Nephron progenitor cell (in vitro differentiated cells): ENCODE measurements at places on chromosomes 1 and 21.
A peak's percentile ranks its signal among the peaks of the same experiment; 100 is the strongest.

DNA sequence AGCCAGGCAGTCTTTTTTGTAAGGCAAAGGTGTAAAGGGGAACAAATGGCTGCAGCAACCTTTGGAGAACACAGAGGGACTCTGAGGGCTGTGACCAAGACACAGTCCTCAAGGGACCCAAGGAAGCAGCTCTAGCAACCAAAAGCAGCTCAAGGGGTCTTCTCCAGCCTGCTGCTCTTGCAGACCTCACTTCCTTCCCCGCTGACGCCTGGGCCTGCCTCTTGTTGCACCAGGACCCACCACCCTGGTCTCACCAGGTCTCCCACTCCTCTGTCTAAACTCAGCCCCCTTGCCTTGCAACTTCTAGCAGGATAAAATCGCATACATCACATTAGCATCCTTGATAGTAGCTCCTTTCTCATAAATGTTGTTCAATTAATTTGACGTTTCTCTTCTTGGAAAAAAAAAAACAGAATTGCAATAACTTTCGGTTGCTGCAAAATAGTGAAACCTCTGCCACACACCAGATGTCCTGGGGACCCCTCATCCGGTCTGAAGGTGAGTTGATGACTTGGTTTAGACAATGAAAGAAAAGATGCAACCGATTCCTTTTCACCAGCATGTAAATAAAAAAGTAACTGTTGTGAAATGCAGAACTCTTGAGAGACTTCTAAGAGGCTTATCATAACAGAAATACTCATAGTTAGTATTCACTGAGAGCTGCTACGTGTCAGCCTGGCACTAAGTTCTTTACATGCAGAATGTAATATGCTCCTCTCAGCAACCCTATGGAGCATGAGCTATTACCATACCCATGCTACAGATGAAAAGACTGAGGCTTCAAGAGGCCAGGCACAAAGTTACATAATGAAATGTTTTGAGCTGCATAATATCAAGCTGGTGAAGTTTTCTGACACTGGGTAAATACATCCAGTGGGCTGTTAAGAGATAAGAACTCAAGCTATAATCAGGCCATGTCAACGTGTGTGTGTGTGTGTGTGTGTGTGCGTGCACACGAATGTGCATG, 58.5 kb downstream of the UMODL1 start:
- no peak for DNase-seq

- no peak for DNase-seq
These were observed 202.5 kb upstream of the EDN2 start for GRCh38 chr1:41687007-41687406.

DNA sequence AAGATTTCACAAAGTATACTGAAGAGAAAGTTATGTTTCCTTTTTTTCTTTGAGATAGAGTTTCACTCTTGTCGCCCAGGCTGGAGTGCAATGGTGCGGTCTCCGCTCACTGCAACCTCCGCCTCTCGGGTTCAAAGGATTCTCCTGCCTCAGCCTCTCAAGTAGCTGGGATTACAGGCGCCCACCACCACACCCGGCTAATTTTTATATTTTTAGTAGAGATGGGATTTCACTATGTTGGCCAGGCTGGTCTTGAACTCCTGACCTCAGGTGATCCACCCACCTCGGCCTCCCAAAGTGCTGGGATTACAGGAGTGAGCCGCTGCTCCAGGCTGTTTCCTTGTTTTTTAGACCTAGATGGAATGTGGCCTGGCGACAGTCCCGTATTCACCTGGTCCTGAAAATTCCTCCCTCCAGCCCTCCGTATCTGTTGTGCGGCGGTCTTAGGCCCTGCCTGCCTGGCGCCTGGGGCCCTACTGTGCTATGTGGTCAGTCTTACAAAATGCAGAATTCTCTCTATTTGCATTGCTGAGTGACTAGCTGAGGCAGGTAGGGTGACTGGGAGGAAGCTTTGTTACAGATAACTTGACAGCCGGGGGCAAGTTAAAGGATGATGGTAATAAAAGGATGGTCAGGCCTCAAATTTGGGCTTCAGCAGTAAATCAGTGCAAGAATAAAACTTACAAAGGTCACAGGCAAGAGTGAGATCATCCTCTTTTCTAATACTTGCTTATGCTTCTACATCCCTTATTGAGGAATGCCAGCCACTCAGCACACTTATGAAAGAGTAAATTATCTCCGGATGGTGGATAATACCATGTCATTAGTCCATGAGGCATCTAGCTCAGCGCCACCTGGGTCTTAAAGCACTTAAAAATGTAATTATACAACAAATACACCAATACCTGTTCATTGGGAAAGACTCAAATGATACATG, 30.3 kb downstream of the PARK7 start:
- no peak for DNase-seq

DNA sequence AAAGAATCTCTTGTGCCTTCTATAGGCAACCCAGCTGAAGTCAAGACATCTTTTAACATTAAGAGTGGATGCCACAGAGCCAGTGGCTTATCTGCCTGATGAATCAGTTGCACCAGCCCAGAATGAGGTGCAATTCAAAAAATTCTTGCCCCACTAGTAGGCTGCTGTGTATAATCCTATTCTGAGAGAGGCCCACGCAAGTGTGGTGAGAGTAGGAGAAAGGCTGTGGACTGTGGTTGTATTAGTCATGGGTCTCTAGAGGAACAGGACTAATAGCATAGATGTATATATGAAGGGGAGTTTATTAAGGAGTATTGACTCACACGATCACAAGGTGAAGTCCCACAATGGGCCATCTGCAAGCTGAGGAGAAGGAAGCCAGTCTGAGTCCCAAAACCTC, 216.4 kb downstream of the LTN1 start:
- DNase-seq = no peak

DNA sequence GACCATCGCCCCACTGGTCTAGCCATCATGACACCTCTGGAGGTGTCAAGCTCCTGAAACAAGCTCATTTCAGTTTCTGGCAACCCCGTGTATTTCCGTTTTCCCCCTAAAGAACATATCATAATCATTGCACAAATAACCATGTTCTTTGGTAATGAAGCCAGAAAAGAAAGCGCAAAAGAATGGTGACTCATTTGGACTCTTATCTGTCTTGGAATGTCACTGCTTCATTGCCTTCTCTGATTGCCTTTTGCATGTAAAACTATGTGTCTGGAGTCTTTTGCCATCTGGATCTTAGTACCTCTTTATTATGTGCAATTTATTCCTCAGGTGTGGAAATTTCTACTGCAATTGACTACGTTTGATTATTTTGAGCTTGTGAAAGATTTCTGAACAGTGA, 110.5 kb downstream of the COLGALT2 start:
- no peak for DNase-seq

- DNase-seq = no peak
These were observed 57.8 kb downstream of the KCNJ15 start for GRCh38 chr21:38314558-38314957.

GRCh38 chr1:155269381-155269780, 3.9 kb downstream of the CLK2 start:
- DNase-seq = no peak

- DNase-seq = no peak
These were observed 17.1 kb downstream of the EPHA2 start for GRCh38 chr1:16138772-16139221.

- no peak for DNase-seq
These were observed 36.1 kb upstream of the B3GALT5 start for GRCh38 chr21:39576518-39577128.

GRCh38 chr1:151759241-151759640, 4.1 kb downstream of the MRPL9 start:
- DNase-seq = no peak

DNA sequence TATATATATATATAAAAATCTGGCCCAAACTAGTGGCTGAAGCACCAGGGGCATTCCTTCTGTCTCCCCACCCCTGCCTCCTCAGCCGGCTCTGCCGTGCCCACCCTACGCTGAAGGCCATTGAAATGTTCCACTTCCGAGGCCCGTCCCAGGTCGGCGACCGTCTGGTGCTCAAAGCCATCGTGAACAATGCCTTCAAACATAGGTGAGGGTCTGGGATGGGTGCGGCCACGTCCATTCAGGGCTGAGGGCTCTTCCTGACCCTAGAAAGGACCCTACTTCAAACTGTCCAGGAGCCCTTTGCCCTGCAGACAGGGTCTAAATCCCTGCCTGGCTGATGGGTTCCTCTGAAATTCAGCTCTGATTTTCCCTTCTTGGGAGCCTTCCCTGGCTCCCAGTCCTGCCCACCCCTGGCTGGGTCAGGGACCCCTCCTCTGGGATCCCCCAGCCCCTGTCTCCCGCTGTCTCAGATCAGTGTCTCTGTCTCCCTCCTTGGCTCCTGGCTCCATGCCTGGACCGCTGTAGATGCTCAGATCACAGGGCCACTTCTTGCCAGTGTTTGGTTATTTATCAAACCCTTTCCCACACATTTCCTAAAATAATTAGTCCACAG, 24.0 kb downstream of the FAM151A start:
- no peak for DNase-seq

GRCh38 chr1:160519642-160520435, 3.2 kb downstream of the SLAMF6 start:
- DNase-seq = no peak

DNA sequence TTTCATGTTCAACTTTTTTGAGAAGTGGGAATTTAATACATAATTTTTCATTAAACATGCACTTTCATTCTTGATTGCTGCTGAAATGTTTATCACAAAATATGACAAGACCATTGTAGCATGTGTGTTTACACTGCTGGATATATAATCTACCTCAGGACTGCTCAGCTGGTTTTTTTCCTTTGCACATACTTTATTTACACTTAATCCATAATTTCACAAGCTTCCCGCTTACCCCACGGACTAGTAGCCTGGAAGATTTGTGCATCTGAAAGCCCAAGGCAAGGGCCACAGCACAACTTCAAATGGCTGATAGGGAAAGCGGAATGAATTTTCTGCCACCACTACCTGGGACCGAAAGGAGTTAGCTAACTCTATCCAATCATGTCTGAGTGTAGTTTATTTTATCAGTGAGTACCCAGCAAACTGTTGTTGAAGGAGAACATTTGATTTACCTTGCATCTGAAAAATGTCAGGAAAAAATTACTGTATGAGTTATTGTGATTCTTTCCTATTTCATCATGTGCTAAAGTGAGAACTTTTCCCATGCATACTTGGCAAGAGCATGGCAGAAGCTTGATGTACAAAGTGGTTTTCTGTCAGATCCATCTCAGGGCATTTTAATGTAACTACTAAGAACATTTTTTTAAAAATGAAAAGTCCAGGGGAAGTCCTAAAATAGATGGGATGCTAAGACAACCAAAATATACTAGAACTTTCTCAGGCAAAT, 558.2 kb upstream of the USP24 start:
- DNase-seq = no peak

DNA sequence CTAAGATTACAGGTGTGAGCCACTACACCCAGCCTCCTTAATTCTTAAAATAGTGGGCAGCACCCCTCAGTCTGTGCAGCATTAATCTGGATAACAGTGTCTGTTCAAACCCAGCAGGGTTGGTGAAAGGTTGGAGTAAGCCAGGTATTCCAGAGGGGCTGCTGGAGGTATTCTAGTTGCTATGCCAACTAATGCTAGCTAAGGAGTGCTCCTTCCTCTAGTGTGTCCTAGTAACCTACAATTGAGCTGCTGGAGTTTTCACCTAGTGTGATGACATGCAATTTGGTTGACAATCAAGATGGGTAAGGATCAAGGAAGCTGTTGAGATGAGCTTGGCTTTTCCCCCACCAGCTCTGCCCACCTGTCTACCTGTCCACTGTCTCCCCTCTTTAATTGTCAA, 100.2 kb upstream of the IPO9 start:
- DNase-seq = no peak

GRCh38 chr1:246511203-246511602, 4.1 kb upstream of the SMYD3 start:
- DNase-seq = no peak

DNA sequence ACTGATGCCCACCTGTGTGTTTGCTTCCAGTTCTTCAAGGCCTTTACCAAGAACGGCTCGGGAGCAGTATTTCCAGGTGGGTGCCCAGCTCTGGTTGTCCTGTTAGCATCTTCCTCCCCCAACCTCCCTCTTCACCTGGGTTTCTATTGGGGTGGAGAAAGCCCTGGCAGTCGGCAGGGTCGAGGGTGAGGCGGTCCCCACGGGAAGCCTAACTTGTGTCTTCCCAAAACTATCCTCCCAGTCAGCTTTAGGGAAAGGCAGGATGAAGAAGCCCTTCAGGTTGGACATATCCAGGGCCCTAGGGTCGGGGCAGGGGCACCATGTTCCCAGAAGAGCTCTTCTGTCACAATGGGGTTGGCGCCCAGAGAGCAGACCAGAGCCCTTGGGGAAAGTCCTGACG, 20.6 kb downstream of the QSOX1 start:
- DNase-seq = no peak

DNA sequence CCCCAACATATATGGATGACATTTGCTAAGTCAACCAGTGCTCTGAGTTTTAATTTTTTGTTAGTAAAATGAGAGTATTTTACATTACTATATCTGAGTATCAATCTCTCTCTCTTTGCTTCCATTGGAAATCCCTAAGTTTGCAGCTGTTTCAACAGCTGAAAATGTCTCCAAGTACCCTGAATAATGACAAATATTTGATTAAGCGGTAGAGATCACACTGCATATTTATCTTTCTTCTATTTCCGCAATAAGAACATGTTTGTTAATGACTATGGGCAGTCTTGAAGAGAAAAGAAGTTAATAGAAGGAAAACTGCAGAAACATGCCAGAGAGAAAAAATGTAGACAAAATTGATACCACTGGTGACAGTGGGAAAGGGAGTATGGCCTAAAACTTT, 1117.5 kb downstream of the NCAM2 start:
- DNase-seq = no peak

- no peak for DNase-seq
These were observed 3.2 kb downstream of the EFHD2 start for GRCh38 chr1:15412843-15413242.

GRCh38 chr1:31776516-31776915, 12.4 kb upstream of the ADGRB2 start:
- no peak for DNase-seq

GRCh38 chr1:81730881-81731280, 69.9 kb upstream of the ADGRL2 start:
- no peak for DNase-seq

DNA sequence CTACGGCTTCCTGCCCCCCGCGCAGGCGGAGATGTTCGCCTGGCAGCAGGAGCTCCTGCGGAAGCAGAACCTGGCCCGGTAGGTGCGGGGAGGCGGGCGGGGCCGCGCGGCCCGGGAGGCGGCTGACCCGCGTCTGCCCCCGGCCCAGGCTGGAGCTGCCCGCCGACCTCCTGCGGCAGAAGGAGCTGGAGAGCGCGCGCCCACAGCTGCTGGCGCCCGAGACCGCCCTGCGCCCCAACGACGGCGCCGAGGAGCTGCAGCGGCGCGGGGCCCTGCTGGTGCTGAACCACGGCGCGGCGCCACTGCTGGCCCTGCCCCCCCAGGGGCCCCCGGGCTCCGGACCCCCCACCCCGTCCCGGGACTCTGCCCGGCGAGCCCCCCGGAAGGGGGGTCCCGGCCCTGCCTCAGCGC, 16.6 kb downstream of the NOC2L start:
- DNase-seq = peak; percentile 69

GRCh38 chr1:197632651-197633050, 142.6 kb downstream of the DENND1B start:
- DNase-seq = no peak

DNA sequence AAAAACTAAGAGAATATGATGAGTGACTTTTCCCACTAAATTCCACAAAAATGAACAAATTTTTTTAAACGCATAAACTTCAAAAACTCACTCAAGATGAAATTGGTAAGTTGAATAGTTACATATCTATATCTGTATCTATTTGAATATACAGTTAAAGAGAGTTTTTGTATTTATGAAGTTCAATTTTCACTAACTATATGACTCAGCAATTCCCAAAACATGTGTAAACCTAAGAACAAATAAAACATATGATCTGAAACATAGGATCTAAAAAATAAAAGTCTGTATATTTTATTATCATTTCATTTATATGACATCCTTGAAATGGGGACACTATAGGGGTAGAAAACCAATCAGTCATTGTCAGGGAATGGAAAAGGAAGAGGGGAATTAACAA, 105.7 kb upstream of the SNX7 start:
- DNase-seq = no peak
